ENCODE measurements at places on chromosomes 11 and 22.

DNA sequence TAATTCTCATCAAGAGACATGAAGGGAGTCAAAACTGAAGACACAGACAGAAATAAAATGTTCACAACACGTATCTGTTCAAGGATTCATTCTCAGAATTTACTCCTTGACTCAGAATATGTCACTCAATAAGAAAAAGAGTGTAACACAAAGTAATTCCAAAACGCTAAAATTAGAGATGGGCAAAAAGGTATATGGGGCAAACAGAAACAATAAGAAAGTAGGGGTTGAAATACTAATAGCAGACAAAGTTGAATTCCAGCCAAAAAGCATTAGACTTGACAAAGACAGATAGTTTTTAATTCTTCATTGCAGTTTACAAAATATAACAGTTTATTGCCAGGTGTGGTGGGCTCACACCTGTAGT lies 26.7 kb downstream of the GNB1L start:
- no peak for DNase-seq

GRCh38 chr11:129960216-129961214 lies 42.1 kb downstream of the PRDM10 start:
- DNase-seq = no peak

DNA sequence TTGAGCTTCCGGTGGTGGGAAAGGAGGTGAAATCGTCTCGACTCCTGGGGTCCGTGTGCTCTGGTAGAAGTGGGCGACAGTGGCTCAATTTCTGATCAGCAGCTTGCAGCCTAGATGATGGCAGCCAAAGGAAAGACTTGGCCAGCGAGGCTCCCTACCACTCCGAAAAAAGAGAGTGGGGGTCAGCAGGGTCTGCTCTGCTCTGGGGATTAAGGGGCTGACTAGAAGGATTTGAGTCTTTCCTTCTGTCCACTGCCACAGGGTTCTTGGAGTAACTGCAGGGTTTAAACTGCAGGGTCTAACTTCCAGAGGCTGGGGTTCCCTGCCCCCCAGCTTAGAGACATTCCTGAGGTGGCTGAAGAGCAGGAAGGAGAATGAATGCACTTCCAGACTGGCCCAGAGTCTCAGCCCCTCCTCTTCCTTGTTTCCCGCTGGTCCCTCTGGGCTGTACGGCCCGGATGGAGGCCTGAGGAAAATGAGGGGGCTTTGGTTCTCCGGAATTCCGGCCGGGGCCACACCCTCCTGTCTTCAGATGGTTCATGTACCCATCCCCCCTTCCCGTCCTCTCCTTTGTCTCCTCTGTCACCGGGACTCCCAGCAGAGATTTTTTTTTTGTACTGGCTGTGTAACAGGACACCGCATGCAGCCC lies 907 bp downstream of the SERPINH1 start:
- no peak for DNase-seq

DNA sequence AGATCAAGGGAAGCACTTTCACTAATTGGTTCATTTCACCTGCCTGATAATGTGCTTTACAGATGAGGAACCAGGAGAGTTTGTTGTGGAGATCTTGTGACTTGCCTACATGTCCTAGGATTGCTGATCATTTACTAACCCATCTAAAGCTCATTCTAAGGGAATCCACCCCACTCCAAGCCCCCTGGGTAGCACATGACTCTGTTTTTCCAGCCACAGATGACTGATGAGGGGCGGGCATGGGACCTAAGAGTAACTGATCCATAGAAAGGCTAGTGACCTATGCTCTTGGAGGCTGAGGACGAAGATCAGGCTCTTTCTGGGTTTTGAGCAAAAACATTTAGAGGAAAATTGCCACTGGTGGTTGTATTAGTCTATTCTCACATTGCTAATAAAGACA lies 378.1 kb downstream of the CADM1 start:
- no peak for DNase-seq

GRCh38 chr11:64268893-64269539 lies 15.4 kb downstream of the BAD start:
- DNase-seq = peak; percentile 43

DNA sequence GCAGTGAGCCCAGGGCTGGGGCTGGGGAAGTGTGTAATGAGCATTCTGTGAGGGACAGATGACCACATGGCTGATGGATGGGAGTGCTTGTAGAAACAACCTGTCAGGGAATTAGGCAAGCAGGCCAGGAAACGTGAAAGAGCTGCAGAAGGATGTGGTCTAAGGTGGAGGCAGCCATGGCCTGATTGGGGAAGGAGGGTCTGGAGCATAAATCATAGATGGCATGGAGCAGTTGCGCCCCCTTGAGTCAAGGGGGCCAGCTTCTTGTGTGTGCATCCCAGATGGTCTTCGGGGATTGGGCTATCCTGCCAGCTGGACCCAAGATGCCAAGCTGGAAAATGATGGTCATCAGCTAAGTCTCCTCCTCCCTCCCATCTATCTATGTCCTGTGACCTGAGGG lies 119.4 kb upstream of the CLPB start:
- no peak for DNase-seq

- DNase-seq = no peak
These were observed 2.1 kb downstream of the ADA2 start for GRCh38 chr22:17217179-17217578.

- DNase-seq = no peak
These were observed 29.1 kb downstream of the TREH start for GRCh38 chr11:118650366-118650765.

GRCh38 chr11:15192005-15192556 lies 77.4 kb downstream of the INSC start:
- no peak for DNase-seq

DNA sequence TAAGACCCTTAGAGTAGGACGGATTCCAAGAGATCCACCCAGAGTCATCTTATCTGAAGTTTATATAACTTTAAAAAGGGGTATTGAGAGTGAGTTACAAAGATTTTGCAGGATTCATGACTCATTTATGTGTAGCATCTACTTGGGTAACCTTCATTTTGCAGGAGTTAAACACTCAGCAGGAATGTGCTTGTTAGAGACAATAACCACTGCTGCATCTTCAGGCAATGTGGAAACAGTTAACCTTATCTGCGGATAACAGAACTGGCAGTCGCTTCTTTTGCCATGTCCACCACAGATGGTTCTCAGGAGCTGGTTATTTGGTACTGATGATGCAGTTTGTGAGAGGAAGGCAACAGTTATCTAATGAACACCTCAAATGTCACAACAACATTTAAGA lies 417.9 kb upstream of the DDI1 start:
- DNase-seq = no peak

DNA sequence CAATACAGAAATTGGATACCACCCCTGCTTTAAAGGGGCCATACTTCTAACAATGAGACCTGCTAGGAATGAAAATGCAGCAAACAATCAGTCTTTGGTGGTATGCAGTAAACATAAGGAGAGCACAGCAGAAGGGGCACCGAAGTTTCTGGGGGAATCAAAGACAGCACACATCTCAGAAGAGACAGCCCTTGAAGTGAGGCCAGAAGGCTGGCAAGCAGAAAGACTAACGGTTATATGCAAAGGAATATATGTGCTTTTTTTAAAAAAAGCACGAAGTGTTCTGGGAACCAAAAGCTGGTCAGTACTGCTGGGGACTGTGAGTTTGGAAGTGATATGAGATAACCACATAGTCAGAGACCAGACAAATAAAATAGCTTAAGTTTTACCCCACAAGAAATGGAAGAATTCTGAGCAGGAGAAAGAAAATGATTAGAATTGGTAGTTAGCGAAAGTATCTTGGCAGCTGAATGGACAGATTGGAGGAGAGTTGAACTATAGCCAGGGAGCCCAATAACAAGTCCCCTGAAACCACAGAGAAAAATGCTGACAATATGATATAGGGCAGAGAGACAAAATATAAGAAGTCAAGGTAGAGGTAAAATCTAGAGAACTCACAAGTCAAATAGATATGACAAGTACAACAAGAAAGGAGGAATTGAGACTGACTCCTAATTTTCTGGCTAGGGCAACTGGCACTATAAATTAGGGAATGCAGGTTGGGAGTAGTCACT lies 125.7 kb downstream of the MRTFA start:
- no peak for DNase-seq

DNA sequence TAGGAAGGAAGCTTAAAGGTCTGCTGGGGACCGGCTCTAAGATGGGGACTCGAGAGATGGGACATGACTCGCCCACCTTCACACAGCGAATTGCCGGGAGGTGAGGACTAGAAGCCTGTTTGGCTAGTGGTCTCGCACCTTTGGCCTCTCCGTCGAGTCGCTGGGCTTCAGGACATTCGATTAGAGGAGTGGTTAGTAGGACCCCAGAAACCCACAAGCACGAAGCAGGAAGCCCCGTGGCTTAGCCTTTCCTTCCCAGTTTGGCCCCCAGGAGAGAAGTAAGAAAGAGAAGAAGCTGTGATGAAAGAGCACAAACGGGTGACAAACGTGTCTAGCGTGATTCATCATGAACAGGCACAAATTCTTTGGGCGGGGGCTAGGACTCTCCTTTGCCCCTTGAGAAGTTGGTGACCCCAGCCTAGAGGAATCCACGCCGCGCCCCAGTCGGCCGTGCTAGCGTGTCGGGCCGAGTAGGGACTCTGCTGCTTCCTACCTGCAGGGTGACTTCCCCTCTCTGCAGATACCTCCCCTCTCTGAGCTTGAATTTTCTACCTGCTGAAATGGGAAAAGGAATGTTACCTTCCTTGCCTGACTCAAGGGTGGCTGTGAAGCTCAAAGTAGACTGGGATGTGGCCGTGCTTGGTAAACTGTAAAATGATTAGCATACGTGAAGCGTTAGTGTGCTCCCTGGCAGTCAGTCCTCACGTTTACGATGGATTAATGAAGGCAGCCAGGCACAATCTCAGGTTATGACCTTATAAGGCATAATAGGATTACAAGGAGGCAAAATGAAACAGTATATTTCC lies 1.1 kb upstream of the ADM start:
- DNase-seq = peak; percentile 53

DNA sequence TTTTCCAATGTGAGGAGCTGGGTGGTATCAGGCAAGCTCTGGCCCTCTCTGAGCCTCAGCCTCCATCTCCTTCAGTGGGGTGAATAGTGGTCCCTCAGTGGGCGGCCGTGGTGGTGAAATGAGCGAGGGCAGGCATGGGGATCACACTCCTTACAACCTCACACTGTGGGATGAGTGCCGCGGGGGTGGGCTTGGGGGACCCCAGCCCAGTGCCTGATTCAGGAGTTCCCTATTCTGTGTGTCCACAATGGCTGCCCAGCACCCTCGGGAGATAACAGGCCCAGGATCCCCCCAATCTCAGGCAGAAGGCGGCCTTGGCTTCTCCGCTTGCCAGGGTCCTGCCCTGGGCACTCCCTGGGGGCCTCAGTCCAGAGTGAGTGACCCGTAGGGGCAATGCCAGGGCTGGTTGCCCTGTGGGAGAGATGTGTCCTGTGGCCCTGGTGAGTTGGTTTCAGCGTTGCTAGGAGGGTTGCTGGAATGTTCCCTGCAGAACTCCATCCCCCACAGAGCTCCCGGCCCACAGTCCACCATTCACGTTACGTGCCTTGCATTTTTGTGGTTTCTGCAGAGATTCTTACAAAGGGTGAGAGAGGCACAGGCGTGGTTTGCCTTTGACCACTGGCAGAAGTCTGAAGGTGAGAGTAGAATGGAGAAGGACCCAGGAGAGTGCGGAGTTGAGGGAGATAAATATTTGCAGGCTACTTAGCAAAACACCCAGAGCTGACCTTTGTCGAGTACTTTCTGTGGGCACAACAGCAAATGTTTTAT lies 2.9 kb downstream of the ALDH3B1 start:
- no peak for DNase-seq

DNA sequence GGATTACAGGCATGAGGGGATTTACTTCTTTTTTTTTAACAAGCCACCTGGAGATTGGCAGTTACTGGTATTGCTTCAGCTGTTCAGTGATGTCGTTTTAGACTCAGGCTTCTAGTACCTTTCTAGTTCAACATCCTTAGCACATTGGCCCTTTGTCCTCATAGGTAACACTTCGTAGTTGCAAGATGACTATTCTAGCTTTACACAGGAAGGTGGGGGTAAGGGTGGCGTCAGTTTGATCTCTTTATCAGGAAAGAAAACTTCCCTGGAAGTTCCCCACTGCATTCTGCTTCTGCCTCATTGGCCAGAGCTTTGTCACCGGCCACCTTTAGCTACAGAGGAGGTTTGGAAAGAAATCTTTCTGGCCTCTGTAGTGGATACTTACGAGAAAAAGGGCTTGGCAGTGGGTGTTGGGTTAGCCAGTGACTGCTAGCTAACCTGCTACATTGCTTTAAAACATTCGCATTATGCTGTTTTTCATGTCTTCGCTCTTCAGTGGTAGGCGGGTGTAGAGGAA lies 40.7 kb downstream of the SFI1 start:
- no peak for DNase-seq
